GM12864 (cell line): ENCODE measurements at places on chromosomes 7 and 10.

GRCh38 chr10:132591166-132591971 lies 53.8 kb downstream of the INPP5A start:
- no peak for DNase-seq

- DNase-seq = no peak
Measured at GRCh38 chr7:138186951-138187351, 110.7 kb downstream of the AKR1D1 start.

GRCh38 chr10:77554996-77555397 lies 82.6 kb downstream of the KCNMA1 start:
- DNase-seq = no peak

GRCh38 chr7:44259547-44260457 lies 59.0 kb downstream of the YKT6 start:
- DNase-seq = no peak

DNA sequence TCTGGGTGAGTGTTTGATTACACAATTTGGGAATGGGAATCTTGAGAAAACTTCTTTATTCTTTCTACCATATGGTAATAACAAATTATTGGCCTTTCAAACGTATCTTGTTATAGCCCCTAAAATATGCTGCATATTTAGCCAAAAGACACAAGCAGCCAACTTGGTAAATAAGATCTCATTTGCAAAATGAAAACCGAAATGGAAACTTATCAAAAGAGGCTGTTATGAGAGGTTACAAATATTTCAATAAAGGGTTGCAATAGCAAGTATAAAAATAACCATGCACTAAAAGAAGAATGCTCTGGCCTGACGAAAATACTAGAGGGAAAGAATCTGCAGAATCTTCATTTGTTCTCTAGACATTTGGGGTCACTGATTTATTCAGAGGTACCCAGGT lies 259.5 kb upstream of the LRRN3 start:
- no peak for DNase-seq

DNA sequence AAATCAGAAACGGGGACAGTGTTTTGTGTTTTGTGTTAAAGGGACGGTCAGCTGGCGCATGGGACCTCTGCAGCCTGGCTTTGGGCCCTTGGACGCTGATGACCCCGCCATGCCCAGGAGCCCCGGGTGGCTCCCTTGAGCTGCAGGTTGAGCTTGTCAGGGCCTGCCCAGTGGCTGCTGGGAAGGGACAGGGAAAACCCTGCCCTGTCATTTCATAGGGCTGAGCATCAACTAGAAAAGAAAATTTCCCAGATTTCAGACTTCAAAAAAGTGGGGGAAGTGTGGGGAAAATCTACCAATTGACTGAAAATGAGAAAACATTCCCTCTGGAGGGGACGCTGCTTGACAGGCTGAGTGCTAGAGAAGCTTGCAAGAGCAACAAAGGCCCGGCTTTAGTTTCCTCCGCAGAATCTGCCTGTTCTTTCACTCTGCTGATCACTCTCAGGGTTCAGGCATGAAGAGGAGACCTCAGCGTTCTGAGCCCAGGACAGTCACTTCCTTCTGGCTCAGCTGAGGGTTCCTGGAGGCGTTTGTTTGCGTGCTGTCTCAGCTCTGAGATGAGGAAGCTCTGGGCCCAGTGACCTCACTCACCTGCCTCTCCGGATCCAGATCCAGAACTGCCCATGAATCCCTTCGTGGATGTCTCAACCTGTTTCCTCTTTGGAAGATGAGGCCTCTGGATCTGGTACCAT lies 18.6 kb upstream of the DNAJB6 start:
- no peak for DNase-seq
